ENCODE measurements at places on chromosomes 16 and 17.

GRCh38 chr17:64676763-64677162, 14.7 kb upstream of the SMURF2 start:
- DNase-seq: no peak

GRCh38 chr17:80456465-80457235, 19.8 kb downstream of the NPTX1 start:
- DNase-seq: no peak

DNA sequence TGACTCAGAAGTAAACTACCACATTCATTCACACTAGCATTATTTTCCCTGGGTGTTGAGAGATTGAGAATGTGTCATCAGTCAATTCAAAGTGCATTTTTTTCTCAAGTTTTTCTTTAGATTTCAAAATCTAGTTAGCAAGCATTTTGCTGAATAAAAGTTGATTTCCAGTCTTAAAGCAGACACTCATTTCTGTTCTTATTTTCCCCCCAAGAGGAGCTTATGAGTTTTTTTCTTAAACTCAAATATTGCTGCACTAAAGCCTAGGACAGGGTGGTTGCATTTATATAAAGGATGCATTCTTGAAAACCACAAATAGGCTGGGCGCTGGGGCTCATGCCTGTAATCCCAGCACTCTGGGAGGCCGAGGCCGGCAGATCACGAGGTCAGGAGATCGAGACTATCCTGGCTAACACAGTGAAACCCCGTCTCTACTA, 15.3 kb downstream of the CDH3 start:
- no peak for DNase-seq

GRCh38 chr17:38584350-38584925, 21.3 kb downstream of the SRCIN1 start:
- DNase-seq: peak; percentile 25

DNA sequence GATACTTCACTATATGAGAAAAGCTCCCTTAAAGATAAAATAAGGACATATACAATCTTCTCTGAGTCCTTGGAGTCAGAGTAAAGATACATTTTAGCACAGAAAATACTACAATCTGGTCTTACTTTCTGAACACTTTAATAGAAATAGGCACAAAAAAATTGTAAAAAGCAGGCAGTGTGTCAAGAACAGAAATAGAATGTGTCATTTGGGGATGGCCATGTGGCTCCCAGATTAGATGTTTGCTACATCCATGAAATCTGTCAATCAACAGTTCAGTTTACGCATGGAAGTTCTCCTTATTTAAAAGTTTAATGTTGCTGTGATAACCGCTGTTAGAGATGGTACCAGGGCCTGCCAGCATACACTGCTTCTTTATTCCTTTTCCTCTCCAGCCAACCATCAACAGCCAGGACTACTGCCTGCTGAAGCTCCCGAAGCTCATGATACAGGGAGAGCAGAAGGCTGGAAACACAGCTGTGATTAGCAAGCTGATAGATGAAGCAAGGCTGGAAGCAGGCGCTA, 278.5 kb downstream of the CEP112 start:
- no peak for DNase-seq

- no peak for DNase-seq
Measured at GRCh38 chr17:42289611-42290181, 1.4 kb downstream of the STAT5A start.

DNA sequence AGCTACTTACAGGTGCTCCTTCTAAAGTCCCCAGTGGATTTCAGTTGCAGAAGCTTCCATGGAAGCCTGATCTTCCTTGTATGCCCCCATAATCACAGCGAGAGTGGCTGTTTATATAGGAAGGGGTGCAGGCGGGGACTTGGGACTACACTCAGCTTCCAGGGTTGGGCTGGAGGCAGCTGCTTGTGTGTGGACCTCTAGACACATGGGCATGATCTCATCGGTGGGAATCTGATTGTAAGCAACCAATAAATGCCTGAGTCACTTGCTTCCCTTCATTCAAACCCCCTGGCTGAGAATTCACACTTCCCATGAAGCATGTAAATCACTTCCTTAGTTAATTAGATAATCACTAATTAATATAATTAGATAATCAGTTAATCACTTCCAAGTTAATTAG, 1.0 kb upstream of the KRT20 start:
- no peak for DNase-seq

DNA sequence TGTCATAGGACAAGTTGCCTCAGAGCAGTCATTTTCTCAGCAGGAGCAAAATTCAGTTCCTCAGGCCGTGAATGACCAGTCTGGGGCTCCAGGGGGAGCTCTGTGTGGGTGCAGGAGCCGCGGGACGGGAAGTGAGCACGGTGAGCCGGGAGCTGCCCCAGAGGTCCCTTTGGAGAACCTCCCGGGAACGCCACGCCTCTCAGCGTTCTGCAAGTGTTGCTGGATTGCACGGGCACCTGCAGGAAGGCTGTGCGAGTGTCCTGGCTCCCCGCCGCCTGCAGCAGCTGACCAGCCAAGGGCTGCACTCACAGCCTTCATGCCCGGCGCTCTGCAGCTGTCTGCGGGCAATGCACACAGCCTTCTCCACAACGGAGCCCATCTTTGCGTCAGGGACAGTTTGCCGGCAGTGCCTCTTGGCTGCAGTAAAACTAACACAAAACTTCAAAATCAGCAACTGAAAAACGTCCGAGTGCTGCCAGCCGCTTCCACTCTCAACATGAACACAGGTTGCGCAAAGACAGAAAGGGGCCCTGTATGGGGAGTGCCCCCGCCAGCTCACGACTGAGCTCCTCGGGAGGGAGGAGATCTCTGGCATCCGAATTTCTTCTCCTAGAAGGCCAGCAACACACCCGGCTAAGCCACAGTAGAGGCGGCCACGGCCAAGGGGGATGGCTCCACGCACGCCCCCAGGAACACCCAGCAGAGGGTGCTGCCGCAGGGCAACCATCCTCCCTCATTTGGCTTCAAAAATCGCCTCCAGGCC, 16.0 kb downstream of the NDUFAF8 start:
- peak; percentile 45 for DNase-seq

- DNase-seq: no peak
Measured at GRCh38 chr16:9251026-9251425, 159.6 kb downstream of the HAPSTR1 start.

DNA sequence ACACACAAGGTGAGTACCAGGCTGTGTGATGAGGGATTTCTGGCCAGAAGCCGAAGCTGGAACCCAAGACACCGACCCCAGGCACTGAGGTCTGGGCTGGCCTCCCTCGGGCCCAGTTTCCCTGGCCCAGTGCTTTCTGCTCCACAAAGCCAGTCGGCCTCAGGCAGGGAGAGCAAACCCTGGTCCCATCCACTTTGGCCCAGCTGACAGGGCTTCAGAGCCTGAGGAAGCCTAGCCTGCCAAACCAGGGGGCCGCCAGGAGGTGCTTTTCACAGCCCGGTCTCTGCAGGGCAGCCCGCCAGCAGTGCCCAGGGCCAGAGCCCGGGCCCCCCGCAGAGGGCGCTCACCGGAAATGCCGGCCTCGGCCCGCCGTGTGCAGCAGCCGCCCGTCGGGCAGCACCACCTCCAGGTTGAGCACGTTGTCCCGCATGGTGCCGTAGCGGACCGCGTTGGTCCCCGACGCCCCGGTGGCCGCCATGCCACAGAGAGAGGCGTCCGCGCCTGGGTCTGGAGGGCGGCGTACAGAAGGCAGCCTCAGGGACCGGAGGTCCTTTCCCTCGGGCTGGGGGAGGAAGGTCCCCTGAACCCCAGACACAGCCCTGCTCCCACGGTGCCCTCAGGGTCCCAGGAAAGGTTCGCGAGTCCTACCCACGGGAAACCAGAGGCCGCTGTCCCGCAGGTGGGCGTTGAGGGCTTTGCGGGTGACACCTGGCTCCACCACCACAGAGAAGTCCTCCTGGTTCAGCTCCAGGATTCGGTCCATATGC, 2.2 kb downstream of the LDHD start:
- no peak for DNase-seq

DNA sequence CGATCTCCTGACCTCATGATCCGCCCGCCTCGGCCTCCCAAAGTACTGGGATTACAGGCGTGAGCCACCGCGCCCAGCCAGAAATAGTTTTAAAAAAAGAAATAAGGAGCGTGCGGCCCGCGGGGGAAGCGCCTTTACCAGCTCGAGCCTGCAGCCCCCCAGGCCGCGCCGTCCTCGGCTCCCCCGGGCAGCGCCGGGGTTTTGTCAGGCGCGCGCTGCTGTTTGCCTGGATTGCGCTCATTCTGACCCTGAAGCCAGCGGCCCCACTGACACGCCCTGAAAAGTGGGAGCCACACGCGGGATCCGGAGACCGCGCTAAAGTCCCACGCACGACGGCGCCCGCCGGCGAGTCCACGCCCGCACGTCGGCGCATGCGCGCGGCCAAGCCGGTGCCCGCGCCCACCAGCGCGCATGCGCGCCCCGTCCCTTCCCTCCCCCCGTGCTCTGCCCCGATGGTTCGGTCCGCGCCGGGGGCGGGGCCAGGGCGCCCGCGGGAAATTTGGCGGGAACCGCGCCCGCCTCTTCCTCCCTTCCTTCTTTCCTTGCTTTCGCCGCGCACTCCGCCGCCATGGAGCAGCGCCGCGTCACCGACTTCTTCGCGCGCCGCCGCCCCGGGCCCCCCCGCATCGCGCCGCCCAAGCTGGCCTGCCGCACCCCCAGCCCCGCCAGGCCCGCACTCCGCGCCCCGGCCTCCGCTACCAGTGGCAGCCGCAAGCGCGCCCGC, at the start of gene CDT1:
CDT1 (plus strand) TSS at position 526 of the 724 bp plus-strand sequence; CDS start at position 569, 43 bp downstream.
- DNase-seq: peak; percentile 70

- no peak for DNase-seq
Measured at GRCh38 chr16:49287572-49287971, 5.9 kb upstream of the CBLN1 start.

DNA sequence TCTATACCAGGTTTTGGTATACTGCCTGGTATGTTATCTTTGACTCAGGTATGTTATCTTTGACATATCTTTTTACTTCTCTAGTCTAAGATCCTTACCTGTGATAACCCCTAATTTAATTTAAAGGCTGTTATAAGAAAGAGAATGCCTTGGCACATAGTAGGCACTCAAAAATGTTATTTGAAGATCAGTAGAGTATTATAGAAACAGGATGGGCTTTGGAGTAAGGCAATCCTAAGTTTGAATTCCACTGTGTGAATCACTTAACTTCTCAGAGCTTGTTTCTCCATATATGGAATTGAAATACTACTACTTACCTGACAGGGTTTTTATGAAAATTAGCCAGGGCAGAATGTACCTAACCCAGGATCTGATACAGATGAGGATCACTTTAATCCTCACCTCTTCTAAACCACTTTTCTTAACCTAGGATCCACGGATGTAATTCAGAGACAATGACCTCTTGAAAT, 1.2 kb downstream of the BRIP1 start:
- DNase-seq: no peak

GRCh38 chr17:68955181-68955841, at the start of gene ABCA8:
Gene ABCA8, minus strand, starts transcription at chr17:68955392. Its CDS starts 13,358 bp downstream, at chr17:68942034.
- no peak for DNase-seq

- no peak for DNase-seq
Measured at GRCh38 chr16:88635671-88636319, 2.6 kb upstream of the IL17C start.

DNA sequence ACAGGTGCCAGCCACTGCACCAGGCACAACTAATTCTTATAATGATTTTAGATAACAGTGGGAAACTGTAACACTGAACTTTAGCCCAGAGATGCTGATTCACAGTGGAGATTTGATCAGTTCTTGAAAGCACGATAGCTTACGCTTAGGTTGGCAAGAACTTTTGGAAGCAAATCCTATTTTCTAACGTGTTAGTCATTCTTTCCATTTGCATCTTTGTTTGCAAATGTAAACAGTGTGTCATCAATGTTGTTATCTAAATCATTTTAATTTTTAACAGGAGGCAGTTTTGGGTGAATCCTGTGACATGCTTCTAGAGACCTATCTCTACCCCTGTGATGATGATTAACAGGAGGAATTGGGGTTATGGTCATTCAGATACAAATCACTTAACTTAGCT, 35.7 kb upstream of the GNA13 start:
- no peak for DNase-seq

DNA sequence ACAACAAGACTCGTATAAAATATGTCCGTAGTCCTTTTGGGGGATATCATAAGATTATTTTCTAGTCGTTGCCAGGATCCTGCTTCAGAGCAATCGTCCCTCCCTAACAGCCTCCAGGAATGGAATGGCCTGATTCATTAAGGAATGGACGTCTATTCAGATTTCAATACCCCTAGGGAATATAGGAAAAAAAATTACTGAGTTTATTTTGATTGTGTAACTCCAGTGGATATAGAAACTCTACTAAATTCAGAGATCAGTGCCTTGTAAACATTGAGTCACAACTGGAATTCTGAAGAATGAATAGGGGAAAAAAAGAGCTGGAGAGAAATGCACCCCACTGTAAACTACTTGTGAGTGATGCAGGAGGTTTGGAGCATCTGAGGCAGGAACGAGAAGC, 1171.5 kb upstream of the GOT2 start:
- no peak for DNase-seq

GRCh38 chr17:5785338-5785737, 201.0 kb upstream of the NLRP1 start:
- no peak for DNase-seq

GRCh38 chr16:57167538-57167937, 18.3 kb downstream of the PSME3IP1 start:
- DNase-seq: no peak

GRCh38 chr16:57944970-57945739, 25.8 kb downstream of the CNGB1 start:
- DNase-seq: no peak

DNA sequence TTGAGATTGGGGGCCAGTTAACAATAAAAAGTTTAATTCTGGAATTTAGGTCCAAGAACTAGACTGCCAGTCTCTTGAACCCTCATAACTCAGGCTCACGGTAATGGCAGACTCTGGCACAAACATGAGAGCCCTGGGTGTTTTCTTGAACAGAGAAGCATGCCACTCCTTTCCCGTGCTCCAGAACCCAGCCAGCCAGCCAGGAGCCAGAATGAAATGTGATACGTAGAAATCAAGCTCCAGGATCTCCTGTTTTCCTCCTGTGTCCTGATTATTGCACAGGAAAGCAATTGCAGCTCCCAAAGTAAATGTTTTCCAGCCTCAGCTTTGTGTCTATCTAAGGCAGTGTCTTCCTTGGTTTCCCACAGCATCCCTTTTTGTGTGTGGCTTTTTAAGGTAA, 46.2 kb upstream of the NOL11 start:
- DNase-seq: no peak

DNA sequence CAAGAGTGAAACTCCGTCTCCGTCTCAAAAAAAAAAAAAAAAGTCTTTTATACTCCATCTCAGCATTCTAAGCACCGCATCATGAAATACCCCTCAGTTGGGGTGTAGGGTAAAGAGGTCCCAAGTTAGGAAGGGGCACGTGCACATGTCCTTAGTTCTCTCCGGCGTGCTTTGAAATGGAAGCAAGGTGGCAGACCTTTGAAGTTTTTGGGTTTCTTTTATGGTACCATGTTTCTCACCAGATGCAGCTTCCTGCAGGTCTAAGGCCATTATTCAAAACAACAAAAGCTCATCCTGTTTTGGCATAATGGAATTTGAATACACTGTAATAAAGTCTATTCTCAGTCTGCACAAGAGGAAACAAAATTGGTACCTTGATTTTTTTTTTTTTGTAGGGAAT, 9.6 kb downstream of the EMC8 start:
- no peak for DNase-seq

DNA sequence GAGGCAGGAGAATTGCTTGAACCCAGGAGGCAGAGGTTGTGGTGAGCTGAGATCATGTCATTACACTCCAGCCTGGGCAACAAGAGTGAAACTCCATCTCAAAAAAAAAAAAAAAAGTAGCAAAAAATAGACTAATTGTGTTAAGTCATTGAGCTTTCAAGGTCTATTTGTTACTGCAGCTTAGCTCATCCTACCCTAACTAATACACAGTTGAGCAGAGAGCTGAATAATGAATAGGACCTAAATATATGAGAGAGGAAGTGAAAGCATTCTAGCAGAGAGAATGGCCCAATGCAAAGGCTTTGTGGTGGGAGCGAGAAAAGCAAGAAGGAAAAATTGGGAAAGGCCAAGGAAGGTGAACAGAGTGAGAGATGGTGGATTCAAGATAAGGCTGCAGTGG, 128.3 kb downstream of the AXIN2 start:
- DNase-seq: no peak

Measured in nucleus accumbens (tissue), 56 donors.